ENCODE measurements at places on chromosomes 5 and 9.

DNA sequence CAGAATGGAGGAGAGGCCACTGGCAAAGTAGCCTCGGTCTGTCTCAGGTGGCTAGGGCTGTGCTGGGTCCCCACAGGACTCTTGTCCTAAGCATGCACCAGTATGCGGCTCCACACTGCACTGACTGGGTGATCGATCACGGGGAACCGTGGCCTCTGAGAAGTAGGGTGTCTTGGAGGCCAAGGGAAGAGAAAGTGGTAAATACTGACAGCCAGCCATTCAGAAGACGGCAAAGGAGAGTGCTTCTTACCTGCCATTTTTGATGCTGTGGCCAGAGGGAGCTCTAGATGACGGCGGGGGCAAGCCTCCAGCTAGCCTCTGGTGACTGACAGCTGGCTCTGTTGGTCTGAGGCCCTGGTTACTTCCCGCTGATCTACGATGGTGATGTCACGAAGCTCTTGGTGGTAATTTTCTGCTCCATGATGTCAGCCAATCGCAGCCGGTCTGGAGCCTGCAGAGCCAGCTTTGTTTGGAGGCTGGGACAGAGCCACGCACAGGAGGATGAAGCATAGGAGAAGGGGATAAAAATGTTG, 40.4 kb upstream of the GADD45G start:
- DNase-seq, result no peak

DNA sequence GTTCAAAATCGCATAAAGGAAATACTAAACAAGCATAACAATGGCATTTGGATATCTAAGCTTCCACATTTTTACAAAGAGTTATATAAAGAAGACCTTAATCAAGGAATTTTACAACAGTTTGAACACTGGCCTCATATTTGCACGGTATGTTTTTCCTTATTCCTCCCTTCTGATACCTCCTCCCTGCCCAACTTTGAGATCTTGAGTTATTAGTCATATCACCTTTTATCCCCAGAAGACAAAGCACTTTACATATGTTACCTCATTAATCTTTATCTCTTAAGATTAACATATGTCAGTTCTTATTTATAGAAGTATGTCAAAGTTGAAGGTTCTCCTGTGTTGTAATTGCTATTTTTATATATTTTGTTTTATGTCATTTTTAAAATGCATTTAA, 29.8 kb downstream of the TDRD7 start:
- DNase-seq, result peak; percentile 65

GRCh38 chr5:157497875-157498611, 38.0 kb downstream of the NIPAL4 start:
- no peak for DNase-seq

GRCh38 chr5:40812125-40812524, 14.0 kb upstream of the PRKAA1 start:
- no peak for DNase-seq

DNA sequence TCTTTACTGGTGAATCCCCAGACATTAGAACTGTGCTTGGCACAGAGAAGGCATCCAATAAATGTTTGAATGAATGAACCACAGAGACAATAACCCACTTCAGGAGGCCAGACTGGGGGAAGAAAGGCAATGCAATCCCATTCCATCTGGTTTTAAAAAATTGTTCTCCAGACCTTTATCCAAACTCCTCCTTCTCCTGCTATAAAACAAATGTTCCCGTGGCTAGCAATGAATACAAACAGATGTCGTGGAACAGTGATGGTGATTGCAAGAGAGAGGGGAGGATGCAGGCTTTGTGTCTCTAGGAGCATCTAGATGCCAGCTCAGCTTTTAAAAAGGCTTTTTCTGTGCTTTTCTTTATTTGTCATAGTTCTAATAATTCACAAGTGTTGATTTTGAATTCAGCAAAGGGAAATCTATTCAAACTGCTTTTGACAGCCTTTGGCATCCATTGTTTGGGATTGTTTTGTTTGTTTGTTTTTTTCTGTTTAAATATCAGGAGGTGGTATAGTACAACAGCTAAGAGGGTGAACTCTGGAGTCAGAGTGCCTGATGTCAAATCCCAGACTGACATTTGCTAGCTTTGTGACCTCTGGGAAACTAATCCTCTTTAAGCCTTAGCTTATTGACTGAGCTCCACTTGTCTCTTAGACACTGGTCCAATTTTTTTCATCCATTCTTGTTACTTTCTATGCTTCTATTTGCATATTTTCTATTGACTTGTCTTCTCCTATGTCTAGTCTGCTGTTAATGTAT, 59.1 kb downstream of the TNFSF15 start:
- DNase-seq, result no peak

GRCh38 chr5:159041444-159042198, 58.1 kb downstream of the EBF1 start:
- DNase-seq, result no peak

- DNase-seq, result no peak
Measured at GRCh38 chr9:3180696-3181048, 336.8 kb upstream of the PUM3 start.

GRCh38 chr5:53323511-53323910, 156.9 kb upstream of the FST start:
- no peak for DNase-seq

DNA sequence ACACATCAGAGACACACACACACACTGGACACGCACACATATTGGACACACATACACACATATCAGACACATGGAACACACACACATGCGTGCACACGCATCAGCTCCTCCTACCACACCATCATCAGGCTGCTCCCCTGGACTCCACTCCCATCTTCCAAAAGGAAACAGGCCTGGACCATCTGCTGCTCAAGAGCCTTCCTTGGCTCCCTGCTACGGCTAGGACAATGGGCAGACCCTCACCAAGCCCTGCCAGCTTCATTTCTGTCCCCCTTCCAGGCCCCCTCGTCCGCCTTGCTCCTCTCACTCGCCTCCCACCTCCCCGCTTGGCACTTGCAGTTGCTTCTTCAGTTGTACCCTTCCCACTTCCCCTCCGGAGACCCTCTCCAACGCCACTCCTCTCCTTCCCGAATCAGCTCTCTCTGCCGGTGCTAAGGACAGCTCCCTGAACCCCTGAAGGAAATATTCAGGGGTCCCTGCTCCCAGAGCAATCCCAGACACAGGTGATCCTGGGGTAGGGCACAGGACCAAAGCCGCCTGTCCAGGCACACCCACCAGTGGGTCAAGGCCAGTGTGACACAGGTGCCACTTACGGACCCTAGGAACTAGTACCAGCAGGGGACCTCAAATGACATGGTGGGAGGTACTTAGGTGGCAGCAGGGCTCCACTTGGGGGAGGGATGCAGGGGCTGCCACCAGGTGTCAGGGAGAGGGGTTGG, 12.1 kb upstream of the LAMC3 start:
- no peak for DNase-seq

DNA sequence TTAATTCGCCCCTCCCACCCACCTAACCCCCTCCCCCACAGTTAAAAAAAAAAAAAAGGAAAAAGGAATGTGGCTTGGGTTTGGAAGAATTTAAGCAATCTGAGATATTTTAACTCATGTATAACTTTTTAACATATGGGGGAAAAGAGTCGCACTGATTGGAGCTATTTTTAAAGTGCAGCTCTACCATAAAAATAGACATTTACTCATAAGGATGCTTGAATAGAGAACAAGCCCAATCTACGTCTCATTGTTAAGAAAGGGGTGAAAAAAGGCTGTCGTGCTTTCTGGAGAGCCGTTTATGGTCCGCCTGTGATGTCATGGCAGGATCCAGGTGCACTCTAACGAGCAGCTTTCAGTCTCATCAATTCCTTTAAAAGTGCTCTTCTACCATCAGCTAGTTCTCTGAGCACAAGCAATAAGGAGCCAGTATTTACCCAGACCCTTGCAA, 142.4 kb downstream of the ELAVL2 start:
- no peak for DNase-seq

DNA sequence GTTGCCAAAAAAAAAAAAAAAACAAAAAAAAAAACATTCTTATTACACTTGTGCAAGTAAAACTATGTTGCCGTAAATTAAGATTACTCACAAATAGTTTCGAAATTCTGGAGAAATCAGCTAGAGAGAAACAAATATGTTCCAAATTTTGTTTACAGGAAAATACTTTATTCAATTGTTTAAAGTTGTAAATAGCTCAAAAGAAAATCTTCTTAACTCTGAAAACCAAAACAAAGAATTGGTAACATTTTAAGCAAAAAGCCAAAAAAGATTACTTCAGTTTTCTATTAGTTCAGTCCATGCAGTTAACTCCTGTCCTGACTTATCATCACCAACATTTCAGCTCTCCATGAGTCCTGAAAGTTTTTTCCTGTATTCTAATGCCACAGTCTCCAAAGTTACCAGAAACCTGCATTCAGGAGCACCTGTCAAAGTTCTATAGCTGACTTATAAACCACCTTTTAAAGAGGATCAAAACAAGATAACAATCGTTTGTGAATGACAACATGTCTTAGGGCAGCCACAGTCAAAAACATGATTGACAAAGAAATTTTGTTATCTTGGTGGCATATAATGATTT, 194.1 kb downstream of the RANBP17 start:
- DNase-seq, result no peak

- DNase-seq, result no peak
Measured at GRCh38 chr9:77149879-77150278, 27.5 kb upstream of the VPS13A start.

DNA sequence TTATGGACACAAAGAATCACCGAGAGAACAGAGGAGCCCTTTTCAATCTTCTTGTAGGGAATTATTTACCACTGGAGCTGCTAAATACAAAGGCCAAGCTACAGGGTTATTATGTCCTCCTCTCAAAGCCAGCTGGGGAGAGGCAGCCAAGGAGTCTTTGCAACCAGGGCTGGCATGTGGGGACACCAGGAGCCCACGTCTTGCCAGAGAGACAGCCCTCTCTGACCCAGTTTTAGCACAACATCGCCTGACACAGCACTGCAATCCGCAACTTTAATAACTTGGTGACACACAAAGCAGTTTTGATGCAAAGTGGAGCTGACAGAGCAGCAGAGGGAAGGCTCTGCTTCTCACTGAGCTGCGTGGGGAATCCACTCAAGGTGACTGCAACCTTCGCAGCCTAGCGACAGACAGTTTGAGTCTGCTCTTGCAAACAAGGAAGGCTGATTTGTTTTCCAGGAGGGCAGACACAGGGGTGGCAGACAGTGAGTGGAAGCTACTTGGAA, 33.6 kb downstream of the TLR4 start:
- DNase-seq, result no peak

- peak; percentile 37 for DNase-seq
Measured at GRCh38 chr5:9401786-9402472, 143.9 kb downstream of the SEMA5A start.

GRCh38 chr5:142453932-142454331, 129.1 kb upstream of the SPRY4 start:
- DNase-seq, result no peak

- DNase-seq, result no peak
Measured at GRCh38 chr9:101486693-101487442, 46.8 kb upstream of the RNF20 start.

GRCh38 chr5:761059-761771, 23.3 kb downstream of the ZDHHC11B start:
- DNase-seq, result no peak

DNA sequence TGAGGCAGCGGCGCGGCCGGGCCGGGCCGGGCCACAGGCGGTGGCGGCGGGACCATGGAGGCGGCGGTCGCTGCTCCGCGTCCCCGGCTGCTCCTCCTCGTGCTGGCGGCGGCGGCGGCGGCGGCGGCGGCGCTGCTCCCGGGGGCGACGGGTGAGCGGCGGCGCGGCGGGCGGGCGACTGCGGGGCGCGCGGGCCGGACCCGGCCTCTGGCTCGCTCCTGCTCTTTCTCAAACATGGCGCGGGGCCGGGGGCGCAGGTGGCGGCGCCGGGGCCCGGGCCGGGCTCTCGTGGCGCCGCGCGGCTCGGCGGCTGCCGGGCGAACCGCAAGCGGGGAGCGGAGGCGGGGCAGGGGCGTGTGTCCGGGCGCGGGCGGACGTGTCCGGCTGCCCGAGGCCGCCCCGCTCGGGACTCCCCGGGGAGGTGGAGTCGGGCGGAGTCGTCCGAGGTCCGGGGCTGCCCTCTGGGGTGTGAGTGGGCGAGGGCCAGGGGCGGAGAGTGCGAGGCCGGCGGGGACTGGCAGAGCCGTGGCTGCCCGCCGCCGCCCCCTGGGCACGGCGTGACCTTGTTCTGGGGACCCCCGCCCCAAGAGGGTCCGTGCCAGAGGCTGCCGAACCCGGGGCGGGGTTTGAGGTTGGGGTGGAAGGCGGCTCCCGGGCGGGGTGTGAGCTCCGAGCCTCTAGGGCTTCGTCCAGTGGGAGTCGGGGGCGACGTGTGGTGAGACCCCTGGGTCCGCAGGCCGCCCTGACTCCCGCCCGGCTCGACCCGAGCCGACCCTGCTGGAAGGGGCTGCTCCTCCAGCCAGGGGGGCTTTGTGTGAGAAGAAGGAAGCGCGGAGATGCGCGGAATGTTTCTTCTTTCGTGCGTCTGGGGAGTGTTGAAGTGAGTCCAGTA, 485 bp downstream of the TGFBR1 start:
- DNase-seq, result peak; percentile 75

GRCh38 chr5:127958421-127959011, 125.0 kb upstream of the SLC12A2 start:
- DNase-seq, result no peak

GRCh38 chr9:109297899-109298298, 23.0 kb downstream of the EPB41L4B start:
- DNase-seq, result peak; percentile 87

DNA sequence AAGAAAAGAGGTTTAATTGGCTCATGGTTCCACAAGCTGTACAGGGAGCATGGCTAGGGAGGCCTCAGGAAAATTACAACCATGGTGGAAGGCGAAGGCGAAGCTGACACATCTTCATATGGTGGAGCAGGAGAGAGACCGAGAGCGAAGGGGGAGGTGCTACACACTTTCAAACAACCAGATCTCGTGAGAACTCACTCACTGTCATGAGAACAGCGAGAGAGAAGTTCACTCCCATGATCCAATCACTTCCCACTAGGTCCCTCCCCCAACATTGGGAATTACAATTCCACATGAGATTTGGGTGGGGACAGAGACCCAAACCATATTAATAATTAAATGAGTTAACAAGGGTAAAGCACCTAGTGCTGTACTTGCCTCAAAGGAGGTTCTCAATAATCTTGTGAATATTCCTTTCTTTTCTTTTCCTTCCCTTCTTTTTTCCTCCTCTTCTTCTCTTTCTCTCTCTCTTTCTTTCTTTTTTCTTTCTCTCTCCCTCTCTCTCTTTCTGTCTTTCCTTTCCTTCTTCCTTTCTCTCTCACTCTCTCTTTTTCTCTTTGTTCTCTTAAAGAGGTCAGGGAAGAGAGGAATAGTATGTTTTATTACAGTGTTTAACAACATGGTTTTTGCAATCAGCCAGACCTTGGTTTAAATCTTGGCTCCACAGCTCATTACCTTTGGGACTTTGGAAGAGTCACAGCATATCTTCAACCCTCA, 29.0 kb downstream of the TNFSF15 start:
- no peak for DNase-seq

- no peak for DNase-seq
Measured at GRCh38 chr5:142151436-142152383, 43.1 kb downstream of the NDFIP1 start.

DNA sequence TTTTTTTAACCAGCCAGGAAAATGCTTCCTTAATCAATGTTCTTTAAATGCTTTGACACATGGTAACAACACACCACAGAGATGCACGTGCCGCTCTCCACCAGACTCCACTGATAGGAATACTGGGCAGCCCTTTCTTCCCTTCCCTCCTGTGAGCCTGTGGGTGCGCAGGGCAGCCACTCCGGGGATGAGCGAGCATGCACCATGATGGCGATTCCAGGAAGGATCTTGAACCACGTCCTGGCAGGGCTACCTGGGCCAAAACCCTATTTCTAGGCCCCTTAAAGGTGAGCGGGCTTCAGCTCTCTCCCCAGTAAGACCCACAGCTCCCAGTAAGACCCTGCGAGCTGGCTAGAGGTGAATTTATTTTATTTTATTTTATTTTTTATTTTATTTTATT, 128.2 kb downstream of the MVB12B start:
- no peak for DNase-seq

GRCh38 chr9:19416143-19416542, 7.3 kb downstream of the ACER2 start:
- DNase-seq, result no peak
